ENCODE measurements at places on chromosomes 16 and 17.

- no peak for DNase-seq
Observed at GRCh38 chr16:67141391-67141790, 9.4 kb downstream of the B3GNT9 start.

DNA sequence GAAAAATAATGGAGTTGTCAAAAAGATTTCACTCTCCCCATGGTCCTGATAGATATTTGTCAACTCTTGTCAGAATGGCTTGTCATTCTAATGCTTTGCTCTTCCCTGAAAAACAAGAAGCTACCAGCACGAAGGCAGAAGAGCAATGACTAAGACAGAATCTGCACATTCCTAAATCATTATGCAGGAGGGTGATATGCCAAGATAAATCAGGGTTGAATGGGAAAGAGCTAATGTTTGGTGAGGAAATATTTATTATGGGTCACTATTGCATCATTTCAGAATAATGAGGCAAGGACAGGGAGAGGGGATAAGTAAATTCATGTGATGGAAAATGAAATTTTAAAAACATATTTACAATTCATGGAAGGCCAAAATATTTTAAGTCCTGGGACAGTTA lies 297.5 kb upstream of the XYLT1 start:
- no peak for DNase-seq

DNA sequence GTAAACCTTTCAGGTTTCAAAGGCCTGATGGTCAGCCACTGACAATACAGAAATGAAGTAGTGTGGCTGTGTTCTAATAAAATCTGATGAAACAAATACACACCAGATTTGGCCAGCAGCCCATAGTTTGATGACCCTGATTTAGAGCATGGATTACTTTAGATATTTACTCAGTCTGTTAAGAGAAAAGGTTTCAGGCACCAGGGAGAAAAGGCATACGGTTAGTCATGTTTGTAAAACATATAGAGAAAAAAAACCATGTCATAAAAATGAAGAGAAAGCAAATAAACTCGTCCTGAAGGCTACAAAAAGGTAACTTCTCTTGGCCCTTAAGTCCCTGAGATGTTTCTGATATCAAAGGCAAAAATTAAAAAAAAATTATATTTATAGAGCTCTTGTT lies 112.1 kb downstream of the ADAMTS18 start:
- no peak for DNase-seq

GRCh38 chr17:15413101-15413771 lies 54.2 kb downstream of the CDRT4 start:
- no peak for DNase-seq

- DNase-seq = no peak
Observed at GRCh38 chr17:56499799-56500388, 93.6 kb upstream of the NOG start.

DNA sequence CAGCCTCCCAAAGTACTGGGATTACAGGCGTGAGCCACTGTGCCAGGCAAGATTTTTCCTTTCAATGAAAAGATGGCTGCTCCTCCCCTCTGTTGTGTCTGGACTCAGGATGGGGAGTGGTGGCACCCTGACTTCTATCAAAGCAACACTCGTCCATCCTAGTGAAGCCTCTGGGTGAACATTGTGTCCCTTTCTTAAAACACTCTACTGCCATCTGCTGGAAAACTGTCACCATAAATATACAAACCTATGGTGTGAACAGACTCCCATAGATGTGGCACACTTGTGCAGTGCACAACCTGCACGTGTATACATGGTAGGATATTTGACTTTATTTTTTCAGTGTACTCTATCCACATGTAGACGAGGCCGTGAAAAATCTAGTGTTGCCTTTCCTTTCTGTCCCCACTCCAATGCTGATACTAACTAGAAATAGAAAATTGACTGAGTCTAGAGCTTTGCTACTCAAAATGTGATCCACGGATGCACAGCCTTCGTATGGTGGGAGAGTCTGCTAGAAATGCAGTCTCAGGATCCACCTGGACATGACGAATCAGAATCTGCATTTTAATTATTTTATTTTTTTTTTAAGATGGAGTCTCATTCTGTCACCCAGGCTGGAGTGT lies 55.9 kb upstream of the PLCG2 start:
- DNase-seq = no peak

DNA sequence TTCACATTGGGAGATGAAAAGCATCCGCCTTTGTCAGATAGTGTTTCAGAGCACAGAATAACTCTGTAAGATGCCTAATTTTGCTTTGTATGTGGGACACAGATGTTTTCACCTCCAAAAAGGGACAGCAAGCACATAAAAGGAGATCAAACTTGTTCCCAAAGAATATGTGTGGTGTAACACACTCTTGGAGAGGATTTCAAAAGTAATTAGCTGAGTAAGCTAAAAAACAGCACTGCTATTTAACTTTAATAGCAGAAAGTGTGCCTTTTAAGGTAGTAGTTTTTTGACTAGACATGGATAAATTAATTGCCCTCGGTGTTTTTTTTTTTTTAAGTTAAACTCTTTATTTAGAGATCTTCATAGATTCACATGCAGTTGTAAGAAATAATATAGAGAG lies 65.2 kb downstream of the COX10 start:
- DNase-seq = no peak
